Umbilical cord (tissue), 2 donors: ENCODE measurements at places on chromosomes 1 and 21. TPM values are rescaled to one million over a fixed set of nuclear protein-coding genes. Genes with fewer than 3 reads are reported as not detected.

The PIGM gene
- 7.9 TPM for total RNA-seq

The CRYAA gene
- total RNA-seq, result not detected

The NBPF20 gene
- 0.72 TPM for total RNA-seq

The ANXA9 gene
- total RNA-seq, result not detected

The PAPPA2 gene
- 2.4 TPM for total RNA-seq

The AQP10 gene
- total RNA-seq, result not detected

The ZNF684 gene
- total RNA-seq, result 6.7 TPM

The UTP25 gene
- total RNA-seq, result 11.8 TPM

The BRDT gene
- total RNA-seq, result not detected

The TMEM200B gene
- 14.0 TPM for total RNA-seq
